ENCODE measurements at places on chromosomes 7 and 10.

DNA sequence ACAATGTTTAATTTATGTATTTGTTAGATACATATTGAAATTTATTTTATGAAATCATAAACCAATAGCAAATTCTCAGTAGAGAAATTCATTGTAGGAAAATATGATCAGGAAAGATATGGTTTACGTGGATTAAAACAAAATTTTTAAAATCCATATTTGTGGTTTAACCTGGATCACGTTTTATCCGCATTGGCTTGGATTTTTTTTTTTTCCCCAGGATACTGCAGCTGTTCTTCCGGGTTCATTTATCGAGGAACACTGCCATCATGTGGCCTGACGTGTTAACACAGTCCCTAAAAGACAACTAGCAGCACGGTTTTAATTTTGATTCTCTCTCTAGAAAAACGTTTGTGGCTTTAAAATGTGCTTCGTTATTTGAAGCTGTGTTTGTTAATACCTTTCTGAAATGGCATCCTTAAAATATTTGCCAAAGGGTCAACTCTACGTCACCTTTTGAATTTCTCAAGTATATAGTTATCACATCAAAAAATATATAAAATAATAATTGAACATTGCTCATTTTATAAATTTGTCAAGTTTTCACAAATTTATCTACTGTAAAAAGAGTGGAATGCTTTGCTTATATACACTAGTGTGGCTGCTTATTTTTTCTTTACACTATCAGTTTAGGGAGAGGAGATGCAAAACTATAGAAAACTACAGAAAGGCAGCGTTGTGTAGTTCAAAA, 8.7 kb upstream of the ASB4 start:
- DNase-seq: peak; percentile 66

DNA sequence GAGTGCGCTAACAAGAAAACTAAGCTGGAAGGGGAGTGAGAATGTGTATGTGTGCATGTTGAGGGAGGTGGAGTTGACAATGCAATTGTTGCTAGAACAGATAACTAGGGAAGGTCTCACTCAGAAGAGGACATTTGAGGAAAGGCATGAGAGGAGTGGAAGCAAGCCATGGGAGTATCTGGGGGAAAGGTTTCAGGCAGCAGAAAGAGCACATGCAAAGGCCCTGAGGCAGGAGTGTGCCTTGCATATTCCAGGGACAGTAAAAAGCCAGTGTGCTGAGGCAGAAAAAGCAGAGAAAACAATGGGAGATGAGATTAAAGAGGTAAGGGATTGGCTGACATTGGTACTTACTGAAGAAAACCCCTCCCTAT, 149.6 kb upstream of the ADO start:
- no peak for DNase-seq

GRCh38 chr7:129497156-129497555, 5.2 kb upstream of the SMKR1 start:
- no peak for DNase-seq

DNA sequence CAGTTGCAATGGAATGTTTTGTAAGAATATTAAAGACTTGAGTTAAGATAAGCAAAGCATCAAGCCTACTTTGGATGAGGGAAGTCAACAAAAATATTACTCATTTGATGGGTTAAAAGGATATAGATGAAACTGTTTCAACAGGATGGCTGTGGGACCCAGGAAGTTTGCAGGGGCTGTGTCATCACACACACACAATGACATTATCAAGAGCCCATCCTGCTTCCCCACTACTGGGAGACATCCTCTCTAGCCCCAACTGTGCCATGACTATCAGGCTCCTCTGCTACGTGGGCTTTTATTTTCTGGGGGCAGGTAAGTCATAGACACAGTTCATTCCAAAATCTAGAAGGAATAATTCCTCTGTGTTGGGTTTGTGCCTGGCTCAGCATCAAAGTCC, 78.8 kb upstream of the PRSS1 start:
- DNase-seq: no peak

DNA sequence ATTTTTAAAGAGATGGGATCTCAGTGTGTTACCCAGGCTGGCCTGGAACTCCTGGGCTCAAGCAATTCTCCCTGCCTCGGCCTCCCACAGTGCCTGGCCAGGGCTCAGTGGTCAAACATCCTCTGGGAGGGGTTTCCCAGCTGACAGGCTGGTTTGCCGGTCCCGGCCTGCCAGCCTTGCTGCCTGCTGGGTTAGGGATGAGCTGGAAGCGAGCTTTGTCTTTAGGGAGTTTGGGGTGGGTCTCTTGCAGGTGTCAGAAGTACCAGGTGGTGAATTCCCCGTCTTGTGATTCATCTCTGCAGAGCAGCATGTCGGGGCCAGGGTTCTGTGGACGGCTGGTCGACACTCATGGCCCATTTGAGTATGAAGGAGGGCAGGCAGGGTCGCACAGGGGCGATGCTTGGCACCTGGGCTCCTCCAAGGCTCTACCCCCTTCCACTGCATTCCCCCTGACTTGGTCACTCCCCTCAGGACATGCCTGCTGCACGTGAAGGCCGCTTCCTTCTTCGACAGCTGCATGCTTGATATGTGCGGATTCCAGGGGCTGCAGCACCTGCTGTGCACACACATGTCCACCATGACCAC, 30.3 kb downstream of the ZAN start:
- DNase-seq: no peak

DNA sequence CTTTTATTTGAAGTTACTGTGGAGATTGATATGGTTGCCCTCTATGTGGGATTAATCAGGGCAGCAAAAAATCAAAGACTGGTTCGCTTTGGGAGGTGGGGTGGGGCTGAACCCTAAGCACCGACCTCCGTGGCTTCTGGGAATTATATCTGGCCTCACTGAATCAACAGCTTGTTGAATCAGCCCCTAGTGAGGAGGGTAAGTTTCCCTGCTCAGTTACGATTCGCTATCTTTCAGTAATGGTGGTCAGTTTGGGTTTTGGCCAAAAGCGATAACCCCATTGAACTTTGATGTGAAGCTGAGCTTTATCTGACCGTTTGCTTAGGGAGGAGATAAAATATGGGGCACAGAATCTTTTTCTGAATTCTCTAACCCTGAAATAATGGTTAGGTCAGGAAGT, 16.6 kb upstream of the ARPC1A start:
- DNase-seq: no peak

DNA sequence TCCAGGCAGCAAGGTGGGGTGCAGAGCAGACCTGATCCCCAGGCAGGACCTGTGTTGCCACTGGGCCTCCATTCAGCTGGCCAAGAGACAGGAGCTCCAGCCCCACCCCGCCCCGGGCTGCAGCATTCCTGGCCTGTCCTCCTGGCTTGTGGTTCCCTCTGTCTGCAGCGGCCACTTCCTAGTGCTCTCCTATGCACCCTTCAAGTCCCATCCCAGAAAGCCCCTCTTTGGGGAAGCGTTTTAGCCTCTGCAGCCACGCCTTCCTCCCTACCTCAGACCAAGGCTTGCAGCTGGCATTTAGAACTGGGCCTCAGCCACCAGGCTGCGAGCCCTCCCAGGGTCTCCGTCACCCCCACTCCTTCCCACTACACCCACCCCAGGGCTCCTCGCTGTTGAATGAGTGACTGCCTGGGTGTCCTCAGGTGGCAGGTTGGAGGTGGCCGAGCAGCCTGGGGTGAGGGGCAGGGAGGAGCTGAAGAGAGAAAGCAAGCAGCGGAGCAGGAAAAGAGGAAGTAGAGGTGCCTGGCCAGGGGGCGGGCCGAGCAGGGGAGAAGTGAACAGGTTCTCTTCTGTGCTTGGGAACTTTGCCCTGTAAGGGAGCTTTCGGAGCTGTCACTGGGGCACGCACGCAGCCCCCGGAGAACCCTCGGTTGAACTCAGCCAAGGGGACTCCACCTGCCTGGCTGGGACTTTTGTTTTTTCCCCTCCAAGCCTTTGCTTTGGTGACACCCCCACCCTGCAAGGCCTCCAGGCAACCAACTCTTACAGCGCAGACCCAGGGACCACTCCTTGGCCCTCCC, 109.1 kb upstream of the TNRC18 start:
- DNase-seq: peak; percentile 47

GRCh38 chr7:16929146-16929762, 47.5 kb upstream of the AGR3 start:
- DNase-seq: no peak

GRCh38 chr10:4512671-4513240, 313.3 kb upstream of the AKR1E2 start:
- DNase-seq: no peak

DNA sequence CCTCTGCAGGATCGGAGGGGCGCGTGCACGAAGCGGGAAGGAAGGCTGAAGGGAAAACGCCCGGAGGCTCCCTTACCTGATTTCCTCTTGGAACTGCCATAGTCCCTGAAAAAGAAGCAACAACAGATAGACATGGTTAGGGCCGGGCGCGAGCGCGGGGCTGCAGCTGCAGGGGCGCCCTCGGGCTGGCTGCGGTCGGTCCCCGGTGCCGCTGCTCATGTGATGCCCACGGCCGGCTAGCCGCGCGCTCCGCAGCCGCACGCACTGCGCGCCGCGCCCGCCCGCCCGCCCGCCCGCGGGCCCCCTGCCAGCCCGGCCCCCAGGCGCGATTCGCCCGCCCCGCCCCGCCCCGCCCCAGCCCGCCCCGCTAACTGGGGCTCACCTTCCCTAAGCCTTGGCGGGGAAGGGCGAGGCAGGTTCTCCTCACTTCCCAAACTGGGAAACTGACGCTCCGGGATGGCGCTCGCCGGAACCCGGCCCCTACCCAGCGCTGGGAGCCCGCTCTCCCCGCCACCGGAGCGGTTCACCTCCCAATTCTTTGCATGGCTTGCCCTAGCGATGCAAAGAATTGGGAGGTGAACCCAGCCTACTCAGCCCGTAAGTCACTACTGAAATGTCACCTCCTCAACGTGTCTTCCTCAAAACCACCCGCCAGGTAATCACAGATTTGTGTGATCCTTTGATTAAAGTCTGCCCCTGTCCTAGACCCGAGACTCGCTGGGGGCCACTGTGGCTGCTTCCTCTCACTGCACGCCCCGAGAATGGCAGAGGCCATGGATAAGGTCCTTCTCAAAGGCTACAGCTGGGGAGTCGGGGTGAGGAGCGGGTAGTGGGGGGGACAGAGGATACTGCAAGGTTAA, 162.2 kb downstream of the SH3PXD2A start:
- DNase-seq: no peak

GRCh38 chr10:121168545-121169216, 317.5 kb downstream of the WDR11 start:
- DNase-seq: no peak

GRCh38 chr10:105585753-105586152, 944.7 kb downstream of the SORCS3 start:
- no peak for DNase-seq

DNA sequence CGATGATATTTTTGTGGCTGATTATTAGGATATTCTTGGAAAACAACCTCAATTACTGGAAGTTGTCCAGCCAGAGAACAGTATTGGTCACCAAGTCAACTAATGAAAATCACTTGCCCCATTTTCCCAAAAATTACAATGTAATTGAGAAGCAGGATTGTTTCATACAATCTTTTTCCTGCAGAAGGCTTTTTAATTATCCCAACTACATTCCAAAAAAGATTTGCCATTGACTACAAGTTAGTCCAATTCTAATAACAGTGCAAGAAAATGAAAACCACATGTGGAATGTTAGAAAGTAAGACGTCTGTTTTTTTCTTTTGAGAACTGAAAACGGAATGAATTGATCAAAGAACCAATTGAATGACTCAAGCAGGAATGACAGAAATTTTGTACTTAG, 1195.8 kb downstream of the SORCS1 start:
- no peak for DNase-seq

- DNase-seq: no peak
Observed at GRCh38 chr10:14548474-14548873, 217.8 kb upstream of the FRMD4A start.

DNA sequence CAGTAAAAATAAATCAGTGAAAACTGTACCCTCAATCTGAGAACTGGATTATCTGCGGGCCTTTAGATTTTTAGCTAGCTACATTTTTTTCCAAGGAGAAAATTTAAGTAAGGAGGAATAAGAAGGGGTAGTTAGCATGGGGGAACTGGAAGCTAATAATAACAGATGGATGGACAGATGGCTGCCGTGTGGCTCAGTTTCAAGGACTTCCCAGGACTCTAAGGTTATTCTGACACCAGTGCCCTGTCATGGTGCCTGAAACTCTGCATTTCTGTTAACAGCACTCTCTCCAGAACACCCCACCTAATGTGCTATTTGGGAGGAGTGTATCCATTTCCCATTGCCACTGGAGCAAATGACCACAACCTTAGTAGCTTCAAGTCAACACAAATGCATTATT, 75.7 kb upstream of the PDE1C start:
- DNase-seq: no peak

DNA sequence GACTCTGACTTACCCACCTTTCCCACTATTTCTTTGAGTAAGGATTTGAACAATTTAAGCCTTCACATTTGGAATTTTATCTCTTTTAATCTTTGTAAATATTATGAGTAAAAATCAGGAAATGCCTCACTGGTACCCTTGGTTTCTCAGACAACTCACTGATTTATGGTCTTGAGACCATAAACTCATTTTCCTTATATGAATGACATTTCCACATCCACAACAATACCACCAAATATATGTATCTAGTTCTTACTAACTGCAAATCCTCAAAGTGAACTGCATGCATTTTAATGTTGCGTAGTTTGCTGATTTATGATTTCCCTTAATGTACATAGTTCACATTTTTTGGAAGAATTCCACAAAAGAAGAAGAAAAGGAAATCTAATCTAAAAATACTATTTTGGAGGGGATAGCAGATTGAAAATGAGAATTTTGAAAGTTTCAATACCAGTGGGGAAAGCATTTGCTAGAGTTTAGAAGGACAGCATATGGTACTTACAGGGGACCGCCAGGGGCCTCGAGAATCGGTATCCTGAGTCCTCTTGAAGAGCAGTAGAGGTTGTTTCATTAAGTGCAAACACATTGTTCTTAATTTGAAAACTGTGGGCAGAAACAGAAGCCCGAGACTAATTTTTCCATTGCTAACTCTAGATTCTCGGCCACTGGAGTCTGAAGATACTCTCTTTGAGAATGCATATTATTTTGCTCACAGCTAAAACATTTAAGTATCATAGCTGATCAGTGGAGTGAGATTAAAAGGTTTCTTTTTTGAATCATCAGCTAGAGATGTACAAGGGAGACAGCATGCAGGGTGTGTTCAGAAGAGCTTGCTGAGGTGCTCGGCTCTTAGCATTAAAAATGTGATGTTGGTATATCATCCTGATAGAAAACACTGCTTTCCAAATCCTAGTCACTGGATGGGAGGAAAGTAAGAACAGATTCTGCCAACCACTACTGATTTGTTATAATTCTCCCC, 964.0 kb downstream of the GATA3 start:
- no peak for DNase-seq

GRCh38 chr7:15643000-15643705, 43.3 kb downstream of the MEOX2 start:
- no peak for DNase-seq

DNA sequence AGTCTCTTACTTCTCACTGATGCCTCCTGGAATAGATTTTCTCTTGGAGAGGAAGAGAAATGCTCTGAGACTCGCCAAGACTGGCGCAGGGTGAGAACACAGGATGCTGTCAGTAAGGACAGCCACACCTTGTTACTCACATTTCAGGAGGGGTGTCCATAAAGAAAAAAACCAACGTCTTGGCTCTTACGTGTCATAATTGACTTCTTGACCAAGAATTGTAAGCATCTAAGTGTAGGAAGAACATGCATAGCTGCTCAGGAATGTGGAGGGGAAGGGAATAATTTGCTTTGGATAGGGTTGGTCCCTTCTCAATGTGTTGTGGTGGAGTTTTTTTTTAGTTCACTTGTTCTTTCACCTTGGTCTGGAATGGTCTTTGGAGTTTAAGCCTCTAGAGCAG, 43.8 kb upstream of the ZNF438 start:
- DNase-seq: no peak

- DNase-seq: no peak
Observed at GRCh38 chr10:133194151-133194550, 34.1 kb downstream of the KNDC1 start.
